Activated T-helper 17 cell treated with anti-CD3 and anti-CD28 coated beads, Interleukin-2, amount 50 U/mL, for 72 hours (primary cell): ENCODE measurements at places on chromosomes 11 and 22.
A peak's percentile ranks its signal among the peaks of the same experiment; 100 is the strongest.

GRCh38 chr22:37126882-37127281, 17.4 kb upstream of the TMPRSS6 start:
- ATAC-seq: no peak

- no peak for ATAC-seq
These were observed 94.4 kb downstream of the SLC1A2 start for GRCh38 chr11:35324981-35325380.

GRCh38 chr11:46363031-46363407, 15.8 kb downstream of the DGKZ start:
- ATAC-seq: no peak

GRCh38 chr22:31185056-31185455, 25.1 kb downstream of the RNF185 start:
- ATAC-seq: no peak

- ATAC-seq: peak; percentile 67
These were observed 14.1 kb upstream of the IL2RB start for GRCh38 chr22:37163575-37164504.

- no peak for ATAC-seq
These were observed 12.9 kb downstream of the DPP3 start for GRCh38 chr11:66493130-66493529.

DNA sequence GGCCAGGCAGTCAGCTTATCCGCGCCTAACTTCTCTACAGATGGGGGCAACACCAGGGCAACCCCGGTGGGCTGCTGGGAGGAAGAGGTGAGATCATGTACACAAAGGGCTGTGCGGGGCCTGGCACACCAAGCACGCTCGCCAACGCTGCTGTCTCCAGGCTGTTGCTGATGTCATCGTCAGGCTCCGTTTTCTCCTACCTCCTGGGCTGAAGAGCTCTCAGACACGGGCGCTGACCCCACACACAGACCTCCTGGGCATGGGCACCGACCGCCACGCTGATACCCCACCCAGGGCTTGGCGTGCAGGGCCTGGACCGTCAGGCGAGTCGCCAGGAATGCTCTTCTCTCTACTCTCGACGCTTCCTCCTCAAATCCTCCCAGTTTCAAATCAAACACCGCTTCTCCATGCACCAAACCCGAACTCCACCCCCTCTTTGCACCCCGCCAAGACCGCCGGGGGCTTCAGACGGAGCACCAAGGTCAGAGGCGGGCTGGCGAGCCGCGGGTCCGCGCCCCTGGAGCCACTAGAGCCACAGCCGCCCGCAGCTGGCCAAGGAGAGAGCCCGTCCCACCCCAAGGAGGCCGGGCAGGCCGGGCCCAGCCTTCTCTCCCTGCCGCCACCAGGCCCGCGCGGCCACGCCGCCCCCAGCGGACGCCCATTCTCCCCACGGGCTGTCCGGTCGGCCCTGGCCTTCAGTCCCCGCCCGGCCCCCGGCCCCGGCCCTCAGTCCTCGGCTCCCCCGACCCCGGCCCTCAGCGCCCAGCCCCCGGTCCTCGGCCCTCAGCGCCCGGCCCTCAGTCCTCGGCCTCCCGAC, 772 bp downstream of the SBF1 start:
- no peak for ATAC-seq

DNA sequence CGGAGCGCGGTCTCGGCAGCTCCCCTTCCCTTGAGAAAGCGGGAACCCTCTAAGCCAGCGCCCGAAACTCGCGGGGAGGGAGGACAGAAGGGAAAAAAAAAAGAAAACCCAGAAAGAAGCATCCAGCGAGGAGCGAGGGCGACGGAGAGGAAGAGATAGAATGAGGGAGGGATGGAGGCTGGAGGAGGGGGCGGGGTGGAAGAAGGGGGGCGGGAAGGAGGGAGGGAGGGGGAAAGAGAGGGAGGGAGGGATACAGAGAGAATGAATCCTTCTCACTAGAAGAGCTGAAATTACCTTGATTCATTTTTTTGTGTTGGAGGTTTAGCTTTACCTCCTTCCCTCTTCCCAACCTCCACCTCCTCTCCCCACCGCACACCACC, 19.3 kb upstream of the BDNF start:
- no peak for ATAC-seq

GRCh38 chr11:1300569-1301187, 8.8 kb downstream of the TOLLIP start:
- no peak for ATAC-seq

DNA sequence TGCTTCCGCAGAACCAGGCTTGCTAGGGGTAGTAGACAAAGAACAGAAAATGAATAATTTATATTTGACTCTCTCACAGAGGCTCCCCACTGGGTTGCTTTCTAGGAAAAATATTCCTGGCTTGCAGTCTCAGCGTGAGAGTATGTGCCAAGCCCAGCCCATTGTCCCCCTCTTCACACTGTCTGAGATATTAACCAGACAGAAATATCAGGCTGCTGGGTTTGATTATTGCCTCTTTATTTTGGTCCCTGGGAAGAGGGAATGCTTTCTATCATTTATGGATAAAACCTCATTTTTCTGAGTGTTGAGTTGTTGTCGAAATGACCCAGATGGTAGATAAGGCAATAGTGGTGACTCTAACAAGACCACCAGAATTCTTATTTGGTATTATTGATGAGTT, 367.9 kb downstream of the METTL15 start:
- no peak for ATAC-seq

- ATAC-seq: no peak
These were observed 33.4 kb downstream of the PLA2G6 start for GRCh38 chr22:38148245-38148644.

GRCh38 chr11:43515090-43515489, 156.4 kb downstream of the TTC17 start:
- no peak for ATAC-seq

DNA sequence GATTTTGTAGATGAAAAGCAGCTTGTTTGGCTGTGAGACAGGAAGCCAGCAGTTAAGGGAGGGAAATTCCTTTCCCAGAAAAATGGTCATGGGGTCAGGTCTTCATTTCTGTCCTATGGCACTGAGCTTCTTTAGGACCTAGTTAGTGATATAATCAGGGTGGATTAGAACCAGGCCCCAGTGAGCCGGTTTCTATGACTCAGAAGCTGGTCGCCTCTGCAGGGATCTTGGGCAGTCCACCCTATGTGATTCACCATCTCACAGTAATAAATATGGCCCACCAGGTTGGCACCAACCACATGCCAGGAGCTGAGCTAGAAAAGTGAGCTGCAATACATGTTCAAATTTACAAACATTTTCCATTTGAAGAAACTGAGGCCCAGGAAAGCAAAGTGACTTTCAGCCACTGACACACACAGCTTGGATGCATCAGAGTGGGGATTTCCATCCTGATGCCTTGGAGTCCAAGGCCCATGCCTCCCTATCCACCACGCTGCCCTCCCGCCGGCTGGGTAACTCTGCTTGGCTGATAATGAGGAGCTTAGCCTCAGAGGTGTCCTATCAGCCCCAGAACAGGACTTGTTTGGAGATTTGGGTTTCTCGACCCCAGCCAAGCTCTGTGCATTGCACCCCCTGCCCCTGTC, 42.0 kb downstream of the CD82 start:
- ATAC-seq: peak; percentile 64

GRCh38 chr22:37101311-37102066, 8.0 kb downstream of the TMPRSS6 start:
- no peak for ATAC-seq

DNA sequence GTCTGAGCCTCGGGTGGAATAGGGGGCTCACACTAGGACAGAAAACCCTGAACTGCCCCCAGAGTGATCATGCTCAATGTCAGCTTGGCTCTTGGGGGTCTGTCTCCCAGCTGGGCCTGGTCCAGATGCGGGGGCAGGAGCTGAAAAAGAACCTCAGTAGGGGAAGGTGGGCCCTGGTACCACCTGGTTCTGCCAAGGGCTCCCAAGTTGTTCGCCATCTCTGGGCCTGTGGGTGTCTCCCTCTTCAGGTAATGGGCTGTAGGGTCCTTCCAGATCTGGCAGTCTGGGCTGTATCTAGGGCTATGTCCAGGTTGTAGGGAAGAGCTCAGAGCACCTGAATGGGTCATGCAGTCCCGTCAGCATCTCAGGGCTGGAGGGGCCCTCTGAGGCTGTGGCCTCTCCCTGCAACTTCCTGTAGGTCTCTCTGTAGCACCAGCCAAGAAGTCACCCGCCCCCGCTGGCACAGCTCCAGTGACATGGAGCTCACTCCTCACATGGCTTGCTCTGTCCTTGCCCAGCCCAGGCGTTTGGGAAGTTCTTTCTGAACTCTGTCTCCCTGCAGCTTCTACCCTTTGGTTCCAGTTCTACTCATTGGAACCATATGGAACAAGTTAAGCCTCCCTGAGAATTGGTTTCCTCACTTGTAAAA, 33.0 kb upstream of the SOX10 start:
- ATAC-seq: no peak

- ATAC-seq: no peak
These were observed 7.2 kb downstream of the TAF6L start for GRCh38 chr11:62778441-62778840.

GRCh38 chr22:43789452-43789851, 22.7 kb downstream of the EFCAB6 start:
- no peak for ATAC-seq

DNA sequence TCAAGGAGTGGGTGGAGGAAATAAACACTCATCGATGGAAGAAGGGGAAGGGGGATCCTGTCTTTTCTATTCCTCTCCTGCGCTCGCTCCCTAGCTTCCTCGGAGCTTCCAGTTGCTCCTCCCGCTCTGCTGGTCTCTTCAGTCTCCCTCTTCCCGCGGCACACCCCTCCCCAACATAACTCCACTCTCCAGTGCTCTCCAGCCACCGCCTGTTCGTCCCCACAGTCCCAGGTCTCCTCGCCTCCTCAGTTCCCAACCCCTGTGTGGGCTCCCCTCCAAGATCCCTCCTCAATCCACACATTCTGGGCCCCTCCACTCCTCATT, 438 bp downstream of the ZW10 start:
- ATAC-seq: peak; percentile 21

GRCh38 chr11:110654456-110654855, 57.8 kb downstream of the ARHGAP20 start:
- no peak for ATAC-seq

- no peak for ATAC-seq
These were observed 17.1 kb upstream of the ELF5 start for GRCh38 chr11:34530545-34531234.

DNA sequence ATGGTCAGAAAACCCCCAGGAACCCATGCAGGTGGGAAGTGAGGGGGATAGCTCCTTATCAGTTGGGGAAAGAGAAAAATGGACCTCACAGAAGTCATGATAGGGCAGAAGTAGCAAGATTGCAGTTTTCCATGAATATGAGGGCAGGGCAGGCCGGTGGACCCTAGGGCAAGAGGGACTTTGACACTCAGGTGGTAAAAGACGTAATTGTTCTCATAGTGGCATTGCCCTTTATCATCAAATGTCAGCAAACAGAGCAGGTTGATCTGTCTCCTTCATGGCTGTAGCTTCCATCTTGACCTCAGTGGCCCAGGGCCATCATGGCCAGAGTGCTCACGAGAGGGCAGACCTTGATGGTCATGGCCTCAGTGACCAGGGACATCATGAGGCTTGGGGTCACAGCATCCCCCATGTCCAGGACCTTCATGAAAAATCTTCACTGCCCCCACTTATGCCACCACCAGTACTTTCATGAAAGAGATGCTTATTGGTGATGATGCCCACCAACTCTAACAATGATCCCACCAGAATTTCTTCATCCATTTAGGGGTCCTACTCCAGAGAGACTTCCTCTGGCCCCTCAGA, 127.1 kb downstream of the SNX19 start:
- ATAC-seq: no peak

DNA sequence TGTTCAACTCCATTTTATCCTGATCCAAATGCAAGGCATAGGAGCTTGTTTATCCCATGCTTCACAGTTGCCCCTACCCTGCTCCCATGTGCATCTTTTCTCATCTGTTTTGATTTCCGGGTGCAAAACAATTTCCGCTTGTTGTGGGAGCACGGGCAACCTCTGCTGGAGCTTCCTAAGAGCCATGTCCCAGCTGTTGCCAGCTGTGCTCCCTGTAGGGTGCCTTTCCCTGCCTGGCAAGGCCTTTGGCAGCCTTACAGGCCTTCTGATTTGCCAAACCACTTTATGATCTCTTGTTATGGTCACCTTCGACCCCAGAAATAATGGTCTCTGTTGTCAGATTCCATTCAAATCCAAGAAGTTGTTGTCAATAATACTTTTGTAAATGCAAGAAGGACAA, 1038.5 kb downstream of the OPCML start:
- no peak for ATAC-seq

DNA sequence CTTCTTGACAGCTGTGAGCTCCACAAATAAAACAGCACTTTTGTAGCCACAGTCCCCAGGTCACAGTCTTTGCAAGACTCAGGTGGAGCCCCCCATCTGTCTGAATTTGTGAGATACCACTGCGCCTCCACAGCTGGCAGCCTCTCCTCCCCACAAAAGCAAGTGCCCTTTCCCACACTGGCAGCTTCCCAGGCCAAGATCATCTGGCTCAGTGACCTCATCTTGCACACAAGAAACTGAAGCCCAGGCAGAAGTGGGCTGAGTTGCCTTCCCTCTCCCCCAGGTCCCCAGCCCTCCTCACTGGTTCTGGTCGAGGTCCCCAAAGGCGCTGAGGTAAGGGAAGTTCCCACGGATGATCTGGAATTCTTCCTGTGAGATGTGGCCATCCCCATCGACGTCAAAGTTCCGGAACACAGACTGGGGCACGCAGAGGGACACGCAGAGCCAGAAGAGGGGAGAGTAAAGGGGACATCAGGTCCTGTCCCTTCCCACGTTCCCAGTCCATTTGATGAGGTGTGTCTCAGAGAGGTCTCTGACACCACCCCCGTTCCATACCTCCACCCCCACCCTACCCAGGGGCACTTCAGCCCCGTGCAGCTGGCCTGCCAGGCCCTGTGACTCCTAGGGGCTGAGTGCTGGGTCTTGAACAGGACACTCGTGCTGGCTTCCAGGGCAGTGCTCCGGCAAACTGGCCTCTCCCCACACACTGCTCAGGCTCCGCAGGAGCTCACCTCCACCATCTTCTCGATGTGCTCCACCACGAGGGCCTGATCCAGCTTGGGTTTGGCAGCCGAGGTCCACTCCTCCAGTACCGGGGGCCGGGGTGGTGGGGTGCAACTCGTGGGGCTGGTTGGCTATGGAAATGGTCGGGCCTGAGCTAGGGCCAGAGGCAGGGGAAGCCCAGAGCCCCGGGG, 8.9 kb downstream of the RASGRP2 start:
- no peak for ATAC-seq

GRCh38 chr11:4454021-4454420, 4.9 kb downstream of the OR52K2 start:
- ATAC-seq: no peak

DNA sequence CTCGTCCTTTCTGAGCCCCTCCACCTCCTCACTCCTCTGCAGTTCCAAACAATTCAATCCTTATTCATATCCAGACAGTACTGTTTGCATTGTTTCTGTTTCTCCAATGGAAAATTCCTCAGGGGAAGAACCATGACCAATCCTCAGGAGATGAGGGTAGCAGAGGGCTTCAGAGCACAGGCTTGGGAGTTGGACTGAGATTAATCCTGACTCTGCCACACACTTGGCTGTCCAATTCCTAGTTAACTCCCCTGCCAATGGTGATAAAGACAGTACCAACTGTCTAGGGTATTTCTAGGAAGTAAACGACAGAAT, 58.0 kb downstream of the MICAL3 start:
- ATAC-seq: no peak
